ENCODE measurements at places on chromosomes 6 and 20. TPM values are rescaled to one million over a fixed set of nuclear protein-coding genes. Genes with fewer than 3 reads are reported as not detected.

GRCh38 chr6:63098789-63099188, 112.5 kb upstream of the FKBP1C start:
- no peak for DNase-seq

DNA sequence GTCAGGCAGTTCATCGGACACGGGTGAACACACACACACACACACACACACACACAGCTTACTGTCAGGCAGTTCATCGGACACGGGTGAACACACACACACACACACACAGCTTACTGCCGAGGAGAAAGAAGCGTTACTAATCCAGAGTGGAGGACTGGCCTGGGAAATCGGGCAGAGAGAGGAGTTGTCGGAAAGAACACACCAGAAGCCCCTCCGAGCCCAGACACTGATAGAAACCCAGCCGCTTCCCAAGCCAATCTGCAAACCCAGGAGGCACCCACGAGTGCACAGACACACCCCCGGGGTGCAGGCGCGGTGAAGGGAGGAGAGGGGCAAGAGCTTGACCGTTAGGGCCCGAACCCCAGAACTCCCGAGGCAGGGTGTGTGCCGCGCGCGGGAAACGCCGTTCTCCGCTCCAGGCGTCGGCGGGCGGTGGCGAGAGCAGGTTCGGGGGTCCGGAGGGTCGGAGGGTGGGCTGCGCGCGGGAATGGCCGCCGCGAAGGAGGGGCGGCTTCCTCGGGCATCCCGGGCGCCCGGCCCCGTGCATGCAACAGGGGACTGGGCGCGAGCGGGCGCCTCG, 636 bp downstream of the ELOVL2 start:
- DNase-seq = no peak

DNA sequence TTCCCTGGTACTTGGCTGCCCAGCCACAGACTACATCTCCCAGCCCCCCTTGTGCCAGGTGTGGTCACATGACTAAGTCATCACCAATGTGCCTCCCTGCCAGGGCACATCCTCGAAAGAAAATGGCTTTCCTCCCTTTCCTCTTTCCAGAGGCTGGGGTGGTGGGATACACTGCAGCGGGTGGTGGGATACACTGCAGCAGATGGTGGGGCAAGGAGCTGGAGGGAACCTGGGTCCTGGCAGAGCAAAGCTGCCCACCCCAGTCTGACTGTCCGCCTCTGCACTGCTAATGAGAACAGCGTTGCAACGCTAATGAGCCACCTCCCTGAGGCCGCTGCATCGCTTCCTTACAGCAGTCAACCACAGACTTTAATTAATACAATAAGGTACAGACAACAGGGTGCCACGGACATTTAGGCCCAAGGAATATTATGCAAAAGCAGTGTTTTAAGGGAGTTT, 125.3 kb downstream of the PREX1 start:
- peak; percentile 48 for DNase-seq

DNA sequence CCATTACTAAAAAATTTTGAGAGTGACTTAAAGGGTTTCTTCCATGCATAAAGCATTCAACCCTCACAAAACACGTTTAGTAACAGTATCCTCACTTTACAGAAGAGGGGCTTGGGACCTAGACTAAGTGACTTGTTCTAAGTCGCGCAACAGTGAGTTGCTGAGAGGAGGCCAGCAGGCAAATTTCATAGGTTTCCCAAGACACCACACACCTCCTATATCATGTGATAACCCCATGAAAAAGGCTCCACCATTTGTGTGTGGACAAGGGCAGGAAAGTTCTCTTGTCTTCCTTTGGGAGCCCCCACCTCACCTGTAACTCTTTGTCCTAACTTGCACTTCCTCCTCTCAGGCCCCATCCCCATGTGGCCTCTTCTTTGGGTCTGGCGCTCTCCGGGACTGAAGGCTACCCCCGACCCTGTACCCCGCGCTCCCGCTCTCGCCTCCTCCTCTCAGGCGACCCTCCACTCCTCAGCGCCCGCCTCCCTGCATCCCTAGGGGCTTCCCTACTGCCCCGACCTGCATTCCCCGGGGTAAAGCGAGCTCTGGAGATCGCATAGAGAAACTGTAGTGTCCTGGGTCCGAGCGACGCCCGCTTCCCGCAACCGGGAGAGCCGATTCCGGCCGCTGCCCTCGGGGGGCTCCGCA, 392 bp downstream of the PSMB8 start:
- DNase-seq = no peak

- DNase-seq = no peak
Measured at GRCh38 chr6:157260735-157261410, 62.4 kb downstream of the TMEM242 start.

- DNase-seq = no peak
Measured at GRCh38 chr6:3201388-3201787, 26.1 kb downstream of the TUBB2B start.

- DNase-seq = no peak
Measured at GRCh38 chr6:53313784-53314400, 34.9 kb downstream of the ELOVL5 start.

GRCh38 chr6:165726965-165727381, 63.9 kb upstream of the PDE10A start:
- no peak for DNase-seq

DNA sequence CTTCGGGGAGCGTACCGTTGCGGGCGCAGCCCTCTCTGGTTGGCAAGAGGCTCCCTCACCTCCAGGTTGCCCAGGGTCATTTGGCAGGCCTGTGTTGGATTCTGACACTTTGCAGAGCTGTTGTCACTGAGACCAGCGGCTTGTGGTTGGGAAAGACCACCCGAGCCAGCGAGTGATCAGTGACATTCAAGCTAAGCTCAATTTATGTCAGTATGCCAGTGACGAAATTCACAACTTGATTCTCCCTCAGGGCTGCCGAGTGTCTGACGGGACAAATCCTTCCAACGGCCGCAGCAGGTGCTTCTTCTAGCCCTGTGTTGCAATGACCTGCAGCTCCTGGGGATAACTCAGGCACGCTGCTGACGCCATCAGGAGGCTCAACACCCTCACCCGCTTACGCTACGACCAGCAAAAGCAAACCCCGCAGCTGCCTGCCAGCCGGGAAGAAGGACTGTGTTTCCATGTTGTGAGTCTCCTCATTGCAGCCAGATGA, 16.9 kb upstream of the SLC22A2 start:
- DNase-seq = no peak

DNA sequence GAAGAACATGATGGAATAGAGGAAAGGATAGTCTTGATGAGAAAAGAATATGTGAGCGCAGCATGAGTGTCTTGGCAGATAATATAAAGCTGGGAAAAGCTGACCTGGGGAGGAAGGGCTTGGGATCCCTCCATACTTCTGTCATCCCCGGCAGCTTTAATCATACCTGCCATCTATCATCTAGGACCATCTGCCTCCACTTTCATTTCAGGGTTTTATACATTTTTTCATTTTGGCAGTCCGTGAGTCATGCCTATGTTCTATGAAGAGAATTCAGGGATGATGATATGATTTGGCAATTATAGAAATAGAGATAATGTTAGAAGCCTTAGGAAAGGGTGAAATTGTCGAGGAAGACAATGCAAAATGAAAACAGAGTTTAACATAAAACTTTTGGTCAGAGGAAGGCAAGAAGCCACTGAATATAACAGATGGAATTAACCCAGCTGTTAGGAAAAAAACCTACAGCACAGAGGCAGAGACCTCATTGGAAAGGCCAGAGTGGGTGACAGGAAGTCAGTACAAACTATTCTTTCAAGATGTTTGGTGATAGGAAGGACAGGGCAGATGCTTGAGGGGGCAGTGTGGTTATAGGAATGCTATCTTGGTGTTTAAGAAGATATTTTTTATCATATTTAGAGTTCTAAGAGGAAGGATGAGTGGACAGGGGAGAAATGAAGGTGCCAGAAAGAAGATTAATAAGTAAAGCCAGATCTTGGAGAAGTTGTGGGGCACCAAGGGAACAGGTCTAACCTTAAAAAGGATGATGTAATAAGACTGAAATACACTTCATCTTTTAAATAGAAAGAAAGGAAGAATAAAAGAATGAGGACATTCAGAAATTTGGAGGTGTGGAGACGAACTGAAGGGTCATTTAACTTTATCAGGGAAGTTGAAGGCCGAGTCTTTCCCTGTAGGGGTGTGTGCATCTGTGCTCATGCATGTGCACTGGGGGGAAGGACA, 37.8 kb downstream of the MARCKS start:
- DNase-seq = no peak

DNA sequence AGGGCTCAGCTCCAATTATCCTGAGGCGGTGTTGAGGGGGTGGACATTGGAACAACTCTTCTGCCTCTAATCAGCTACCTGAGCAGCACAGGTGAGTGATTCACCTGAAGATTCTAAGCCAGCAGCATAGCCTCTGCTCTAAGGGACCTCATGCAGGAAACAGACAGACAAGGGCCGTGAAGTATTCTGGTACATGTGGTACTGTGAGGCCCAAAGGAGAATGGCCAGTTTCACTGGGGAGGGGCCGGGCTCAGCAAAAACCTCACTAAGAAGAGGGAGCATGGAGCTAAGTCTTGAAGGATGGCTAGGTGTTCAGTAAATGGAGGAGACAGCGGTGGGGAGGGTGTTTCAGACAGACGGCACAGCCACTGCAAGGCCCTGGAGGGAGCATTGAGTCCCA, 58.5 kb upstream of the CCDC167 start:
- no peak for DNase-seq

- no peak for DNase-seq
Measured at GRCh38 chr6:143939364-143939763, 68.7 kb downstream of the PLAGL1 start.

DNA sequence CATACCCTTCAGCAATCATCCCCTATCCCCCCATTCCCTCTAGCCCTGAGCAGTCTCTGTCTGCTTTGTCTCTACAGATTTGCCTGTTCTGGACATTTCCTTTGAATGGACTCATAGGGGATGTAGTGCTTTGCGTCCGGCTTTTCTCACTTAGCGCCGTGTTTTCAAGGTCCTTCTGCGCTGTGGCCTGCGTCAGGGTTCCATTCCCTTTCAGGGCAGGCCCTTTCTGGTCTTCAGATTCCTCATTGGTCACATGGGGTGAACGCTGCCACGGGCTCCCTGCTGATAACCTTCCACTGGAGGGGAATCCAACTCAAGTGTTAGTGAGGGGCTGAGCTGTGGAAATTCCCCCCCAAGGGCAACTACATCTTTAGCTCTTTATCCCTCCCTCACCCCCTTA, 36.4 kb upstream of the APCDD1L start:
- no peak for DNase-seq

DNA sequence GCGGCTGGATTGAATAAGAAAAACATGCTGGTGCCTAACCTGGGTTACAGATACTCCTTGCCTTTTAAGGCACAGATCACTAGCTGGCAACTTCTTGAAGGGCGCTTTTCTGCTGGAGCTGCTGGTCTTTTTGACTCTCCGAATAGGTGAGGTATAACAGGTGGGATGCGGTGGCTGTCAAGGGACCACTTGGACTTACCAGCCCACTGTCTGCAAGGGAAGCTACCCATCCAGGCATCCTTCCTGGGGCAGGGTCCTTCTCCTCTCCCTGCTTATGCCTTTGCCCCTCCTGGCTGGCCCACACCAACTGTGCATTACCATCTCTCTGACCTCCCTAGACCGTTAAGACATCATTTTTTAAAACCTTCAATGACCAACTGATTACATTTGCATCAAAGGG, 57.4 kb downstream of the NPEPL1 start:
- no peak for DNase-seq

DNA sequence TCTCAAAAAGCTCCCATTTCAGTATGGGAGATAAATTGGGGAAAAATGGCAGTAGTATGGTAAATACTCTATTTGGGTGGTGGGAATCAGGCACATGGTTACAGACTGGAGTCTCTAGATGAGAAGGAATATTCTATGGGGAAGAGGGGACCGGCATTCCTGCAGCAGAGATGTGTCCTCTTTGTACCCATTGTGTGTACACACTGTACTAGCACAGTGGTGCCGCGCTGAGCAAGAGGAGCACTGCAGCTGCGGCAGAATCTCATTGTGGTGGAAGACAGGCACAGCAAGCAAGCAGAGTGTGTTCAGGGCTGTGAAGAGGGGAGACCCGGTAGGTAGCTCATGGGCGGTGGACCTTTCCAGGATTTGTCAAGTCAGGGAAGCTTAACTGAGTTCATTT, 13.0 kb downstream of the AFDN start:
- DNase-seq = no peak

DNA sequence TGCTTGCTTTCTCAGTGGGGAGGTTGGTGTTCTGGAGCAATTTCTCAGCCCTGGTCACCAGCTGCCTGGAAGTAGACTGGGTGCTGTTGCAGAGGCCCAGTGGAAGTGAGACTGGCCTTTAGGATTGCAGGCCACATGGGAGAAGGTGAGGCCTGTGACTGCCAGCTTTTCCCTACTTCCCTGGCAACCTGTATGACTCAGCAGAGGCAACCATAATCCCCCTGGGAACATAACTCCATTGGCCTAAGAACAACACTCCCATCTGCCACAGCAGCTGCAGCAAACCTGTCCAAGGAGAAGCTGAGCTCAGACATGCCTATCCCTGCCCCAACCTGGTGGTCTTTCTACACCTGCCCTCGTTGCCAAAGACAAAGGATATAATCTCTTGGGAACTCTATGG, 473.5 kb upstream of the SPTLC3 start:
- no peak for DNase-seq

GRCh38 chr20:41902346-41902745, 284.2 kb upstream of the CHD6 start:
- no peak for DNase-seq

DNA sequence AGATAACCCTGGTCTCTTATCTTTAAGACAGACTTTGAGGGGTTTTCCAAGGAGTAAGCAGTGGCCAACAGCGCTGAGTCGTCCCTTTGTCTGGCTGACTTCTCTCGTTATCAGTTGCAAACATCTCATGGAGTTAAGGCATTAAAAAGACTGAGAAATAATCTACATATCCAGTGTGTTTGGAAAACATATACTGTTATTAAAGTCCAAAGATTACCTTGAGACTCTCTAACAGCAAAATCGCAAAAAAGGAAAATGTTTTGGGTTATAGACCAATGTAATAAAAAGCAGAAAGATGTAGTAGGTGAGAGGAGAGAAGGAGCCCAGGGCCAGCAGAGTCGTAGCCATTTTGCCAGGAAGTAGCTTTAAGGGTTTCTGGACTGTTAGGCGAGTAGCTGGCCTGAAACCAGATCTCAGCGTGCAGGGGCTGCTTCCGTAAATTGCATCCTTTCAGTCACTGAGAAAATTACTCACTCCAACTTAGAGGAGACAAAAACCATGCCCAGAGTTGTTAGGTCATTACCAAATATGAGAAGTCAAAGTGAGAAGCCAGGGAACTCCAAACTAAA, 24.6 kb downstream of the MYLK4 start:
- DNase-seq = no peak

DNA sequence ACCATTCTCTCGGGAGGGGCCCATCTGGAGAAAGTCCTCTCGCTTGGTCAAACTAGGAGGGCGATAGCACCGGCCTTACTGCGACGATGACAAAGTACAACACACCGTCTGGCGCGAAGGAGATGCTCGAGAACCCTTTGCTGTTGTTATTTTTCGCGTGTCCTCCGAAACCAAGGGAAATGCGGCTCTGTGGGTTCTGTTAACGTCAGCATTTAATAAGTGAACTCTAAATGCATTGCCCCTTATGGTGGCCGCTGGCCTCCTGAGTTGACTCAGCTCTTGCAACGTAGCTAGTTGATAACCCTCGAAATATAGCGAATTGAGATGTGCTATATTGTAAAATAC, 577 bp upstream of the SCAND1 start:
- no peak for DNase-seq

Gene CD109
- total RNA-seq = 22.1 TPM

Gene OPN5
- not detected for total RNA-seq

Gene CALHM5
- 1.9 TPM for total RNA-seq

Gene MCM3
- 26.3 TPM for total RNA-seq

Gene CYP21A2
- total RNA-seq = 0.61 TPM

Gene ERVFRD-1
- 0.55 TPM for total RNA-seq

Gene ALDH8A1
- 1.2 TPM for total RNA-seq

Gene CRYBG1
- 24.9 TPM for total RNA-seq
